Smooth muscle cell of the umbilical artery (primary cell): ENCODE measurements at places on chromosomes 3 and 15. TPM values are rescaled to one million over a fixed set of nuclear protein-coding genes. Genes with fewer than 3 reads are reported as not detected.

Gene OIP5
- 0.59 and 2.1 TPM in 2 replicates for total RNA-seq

Gene FYTTD1
- total RNA-seq, result 63.8 and 79.7 TPM in 2 replicates

Gene PIGZ
- 2.7 and 3.0 TPM in 2 replicates for total RNA-seq

Gene CSPG4
- total RNA-seq, result 63.0 and 213 TPM in 2 replicates

Gene RBPMS2
- not detected in 2 replicates for total RNA-seq

Gene GPR149
- total RNA-seq, result not detected in 2 replicates

Gene ZKSCAN7
- total RNA-seq, result 4.2 and 8.6 TPM in 2 replicates

Gene TM4SF18
- total RNA-seq, result under 0.01 and 0.46 TPM in 2 replicates

Gene PRSS50
- total RNA-seq, result not detected in 2 replicates

Gene DNAJC19
- 15.5 and 25.5 TPM in 2 replicates for total RNA-seq

Gene FETUB
- total RNA-seq, result not detected in 2 replicates

Gene PLSCR2
- not detected in 2 replicates for total RNA-seq

Gene DZIP1L
- total RNA-seq, result 25.2 and 31.9 TPM in 2 replicates

Gene AADACL2
- total RNA-seq, result not detected in 2 replicates

Gene TSPAN3
- 265 and 269 TPM in 2 replicates for total RNA-seq

Gene ACAN
- total RNA-seq, result under 0.01 TPM in 2 replicates

Gene ZPLD1
- 0.42 and 0.59 TPM in 2 replicates for total RNA-seq
